Activated CD4-positive, alpha-beta memory T cell treated with anti-CD3 and anti-CD28 coated beads for 36 hours (primary cell): ENCODE measurements at places on chromosomes 6 and 20. TPM values are rescaled to one million over a fixed set of nuclear protein-coding genes. Genes with fewer than 3 reads are reported as not detected.

The ALDH8A1 gene
- 0.24 TPM for total RNA-seq

The ARFGEF3 gene
- total RNA-seq = 0.85 TPM

The SOBP gene
- total RNA-seq = 0.24 TPM

The PACRG gene
- total RNA-seq = not detected

The RNGTT gene
- total RNA-seq = 22.0 TPM

The DSN1 gene
- 25.9 TPM for total RNA-seq

The EMILIN3 gene
- total RNA-seq = not detected

The ELOVL2 gene
- not detected for total RNA-seq

The RSPO3 gene
- not detected for total RNA-seq

The PPIL6 gene
- total RNA-seq = 0.43 TPM

The VNN1 gene
- not detected for total RNA-seq
